ENCODE measurements at places on chromosomes 3 and 15.

DNA sequence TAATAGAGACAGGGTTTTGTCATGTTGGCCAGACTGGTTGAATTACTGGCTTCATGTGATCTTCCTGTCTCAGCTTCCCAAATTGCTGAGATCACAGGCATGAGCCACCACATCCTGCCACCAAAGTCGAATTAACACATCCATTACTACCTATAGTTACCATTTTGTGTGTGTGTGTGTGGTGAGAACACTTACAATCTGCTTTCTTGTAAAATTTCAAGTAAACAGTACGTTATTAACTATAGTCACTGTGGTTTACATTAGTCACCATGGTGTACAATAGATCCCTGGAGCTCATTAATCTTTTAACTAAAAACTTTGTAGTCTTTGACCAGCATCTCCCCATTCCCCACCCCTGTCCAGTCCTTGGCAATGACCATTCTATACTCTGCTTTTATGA, 270.0 kb downstream of the NAALADL2 start:
- no peak for DNase-seq

- no peak for DNase-seq
Observed at GRCh38 chr3:13470894-13471574, 9.1 kb upstream of the HDAC11 start.

DNA sequence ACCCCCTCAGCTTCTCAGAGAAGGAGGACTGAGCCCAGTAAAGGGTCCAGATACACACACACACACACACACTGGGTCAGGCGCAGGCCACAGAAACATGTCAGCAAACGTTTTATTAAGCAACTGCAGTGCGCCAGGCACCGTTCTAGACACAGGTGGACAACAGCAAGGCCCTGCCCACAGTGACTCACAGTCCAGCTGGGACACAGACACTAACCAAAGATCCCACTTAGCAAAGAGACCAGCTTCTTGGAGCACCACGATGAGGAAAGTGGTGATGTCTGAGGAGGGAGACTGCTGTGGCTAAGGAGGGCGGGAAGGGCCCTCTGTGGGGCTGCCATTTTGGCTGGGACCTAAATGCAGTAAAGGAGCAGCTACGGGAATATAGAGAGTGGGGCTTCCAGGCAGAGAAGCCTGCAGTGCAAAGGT, 2.8 kb upstream of the VILL start:
- DNase-seq: no peak

DNA sequence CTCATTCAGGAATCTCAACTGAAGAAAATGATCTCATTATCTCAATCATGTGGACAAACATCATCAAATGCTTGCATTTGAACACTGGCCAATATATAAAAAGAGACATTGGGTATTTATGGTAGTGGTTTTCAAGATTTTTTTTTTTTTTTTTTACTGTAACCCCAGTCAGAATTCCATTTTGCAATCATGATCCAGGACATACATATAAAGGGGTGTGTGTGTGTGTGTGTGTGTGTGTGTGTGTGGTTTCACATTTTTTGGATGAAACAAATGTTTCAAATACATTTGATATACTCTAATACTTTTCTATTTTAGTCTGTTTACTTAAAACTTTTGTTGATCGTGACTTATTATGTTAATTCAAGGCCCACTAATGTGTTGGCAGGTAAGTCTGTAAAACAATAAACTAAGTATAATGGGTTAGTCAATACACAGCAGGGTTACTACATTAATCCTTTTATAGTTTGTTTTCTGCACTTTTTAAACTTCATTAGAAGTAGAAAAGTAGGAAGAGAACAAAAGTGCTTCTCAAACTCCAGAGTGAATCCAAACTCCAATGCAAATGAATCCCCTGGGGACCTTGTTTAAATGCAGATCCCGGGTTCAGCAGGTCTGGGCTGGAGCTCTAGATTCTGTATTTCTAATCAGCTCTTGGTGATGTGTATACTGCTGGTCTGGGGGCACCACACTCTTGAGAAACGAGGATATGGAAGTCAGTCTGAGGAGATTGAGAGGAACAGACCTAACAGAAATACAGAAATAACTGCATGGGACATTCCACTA, 17.6 kb downstream of the THRB start:
- DNase-seq: no peak

GRCh38 chr3:25427155-25427554, 908 bp upstream of the RARB start:
- no peak for DNase-seq

- peak; percentile 32 for DNase-seq
Observed at GRCh38 chr3:8324747-8325146, 176.9 kb upstream of the LMCD1 start.

- no peak for DNase-seq
Observed at GRCh38 chr15:36617529-36618196, 38.2 kb downstream of the CDIN1 start.

DNA sequence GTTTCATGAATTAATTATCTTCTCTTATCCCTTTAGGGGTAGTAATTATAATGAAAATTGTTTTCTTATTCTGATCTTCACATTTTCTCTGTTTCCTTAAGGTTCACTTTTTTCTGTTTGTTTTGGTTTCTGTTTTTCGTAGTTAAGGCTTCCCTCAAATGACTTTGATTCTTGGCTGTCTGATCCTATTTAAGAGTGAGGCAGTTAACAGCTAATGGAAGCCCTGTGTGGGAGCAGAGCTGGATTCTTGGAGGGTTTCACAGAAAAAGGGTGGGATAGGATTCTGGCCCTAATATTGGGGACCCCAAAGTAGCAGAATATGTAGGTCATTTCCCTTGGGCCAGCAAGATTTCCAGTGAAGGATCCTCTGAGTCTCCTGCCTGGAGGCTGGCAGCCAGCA, 6.8 kb upstream of the AMOTL2 start:
- no peak for DNase-seq

DNA sequence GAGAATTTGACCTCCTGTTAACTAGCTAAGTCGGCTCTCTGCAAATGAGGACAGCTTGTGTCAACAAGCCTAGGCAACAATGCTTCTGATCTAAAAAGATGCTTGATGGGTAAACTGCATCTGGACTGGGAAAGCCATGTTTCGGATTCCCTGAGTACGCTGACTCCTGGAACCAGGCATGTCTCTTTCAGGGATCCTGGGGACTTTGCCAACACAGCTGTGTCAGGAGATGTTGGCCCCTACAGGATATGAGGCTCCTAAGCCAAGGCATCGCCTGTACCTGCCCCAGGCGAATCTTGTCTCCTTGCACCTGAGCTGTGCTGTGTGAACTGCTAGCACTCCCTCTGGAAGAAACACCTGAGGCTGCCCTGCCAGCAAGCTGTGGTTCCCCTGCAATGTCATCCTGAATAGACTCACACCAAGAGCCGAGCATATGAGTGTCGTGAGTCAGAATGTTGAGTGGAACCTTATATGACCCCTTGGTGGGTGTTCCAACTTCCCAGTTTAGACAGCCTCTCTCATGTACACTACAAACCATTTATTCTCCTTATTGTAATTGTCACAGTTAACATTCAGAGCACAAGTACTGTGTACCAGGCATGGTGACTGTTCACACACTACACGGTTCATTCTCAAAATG, 17.0 kb downstream of the EOGT start:
- no peak for DNase-seq

DNA sequence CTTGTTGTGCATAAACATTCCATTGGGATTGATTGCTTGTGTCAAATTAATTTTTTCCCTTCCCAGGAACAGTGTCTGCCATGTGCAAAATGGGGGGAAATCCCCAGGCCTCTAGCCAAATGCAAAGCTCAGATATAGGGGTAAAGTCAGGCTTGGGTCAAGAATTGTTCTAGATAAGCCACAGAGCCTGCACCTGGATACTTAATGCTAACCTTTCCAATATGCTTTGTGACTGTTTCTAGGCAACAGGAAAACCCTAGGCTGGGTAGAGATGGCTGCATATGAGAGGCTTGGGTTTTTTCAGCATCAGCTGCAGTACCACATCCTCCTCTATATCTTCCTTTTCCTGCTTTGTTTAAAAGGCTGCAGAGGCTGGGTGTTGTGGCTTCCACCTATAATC, 61.9 kb upstream of the ROPN1 start:
- DNase-seq: no peak

GRCh38 chr3:179268400-179269051, 17.6 kb upstream of the KCNMB3 start:
- DNase-seq: no peak

DNA sequence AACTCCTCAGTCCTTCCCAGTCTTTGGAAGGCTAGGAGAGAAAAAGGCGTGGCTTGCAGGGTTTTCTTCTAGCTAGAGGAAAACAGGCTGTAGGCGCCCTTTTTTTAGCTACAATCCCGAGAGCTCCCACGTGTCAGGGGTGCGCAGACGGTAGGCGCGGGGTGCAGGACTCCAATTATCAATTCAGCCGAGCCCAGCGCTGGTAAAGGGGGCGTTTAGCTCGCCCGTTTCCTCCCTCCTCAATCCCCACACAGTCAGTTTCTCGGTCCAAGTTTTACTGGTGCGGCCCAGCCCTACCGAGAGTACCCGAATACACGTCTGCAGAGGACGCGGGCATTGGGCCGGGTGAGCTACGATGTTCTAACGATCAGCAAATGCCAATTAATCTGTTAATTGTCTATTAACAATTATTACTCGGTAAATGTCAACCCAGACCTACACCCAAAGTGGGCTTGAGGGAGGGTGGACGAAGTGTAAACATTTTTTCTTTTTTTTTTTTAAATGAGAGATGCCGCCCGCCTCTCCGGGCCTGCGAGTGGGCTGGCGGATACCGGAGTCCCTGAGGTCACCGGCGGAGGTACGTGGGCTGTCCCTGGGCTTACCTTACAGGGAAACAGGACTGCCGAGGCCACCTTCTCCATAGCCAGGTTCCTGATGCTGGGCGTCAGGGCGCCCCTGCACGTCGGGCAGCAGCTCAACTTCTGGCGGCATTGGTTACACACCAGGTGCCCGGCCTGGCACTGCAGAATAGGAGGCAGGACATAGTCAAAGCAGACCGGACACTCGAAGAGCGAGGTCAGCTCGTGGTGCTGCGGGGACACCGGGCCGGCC, 923 bp downstream of the SIAH2 start:
- DNase-seq: peak; percentile 19

- no peak for DNase-seq
Observed at GRCh38 chr3:190302212-190302867, 19.9 kb downstream of the CLDN1 start.
